ENCODE measurements at places on chromosomes 13 and 19.

DNA sequence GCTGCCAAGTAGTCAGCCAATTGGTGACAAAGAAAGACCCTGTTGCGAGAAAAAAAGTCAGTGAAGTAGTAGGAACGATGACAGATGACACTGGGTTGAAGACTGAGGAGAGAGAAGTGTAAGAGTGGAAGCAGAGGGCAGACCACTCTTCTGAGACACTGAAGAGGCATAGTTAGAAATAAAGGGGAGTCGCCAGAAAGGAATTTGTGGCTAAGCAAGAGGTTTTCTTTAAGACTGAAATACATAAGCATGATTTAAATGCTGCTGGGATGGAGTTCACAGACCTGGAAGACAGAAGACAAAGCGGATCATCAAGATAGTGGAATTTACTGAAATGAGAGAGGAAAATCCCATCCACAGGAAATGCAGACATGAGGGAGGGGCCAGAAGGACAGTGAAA lies 56.2 kb upstream of the USPL1 start:
- no peak for DNase-seq

DNA sequence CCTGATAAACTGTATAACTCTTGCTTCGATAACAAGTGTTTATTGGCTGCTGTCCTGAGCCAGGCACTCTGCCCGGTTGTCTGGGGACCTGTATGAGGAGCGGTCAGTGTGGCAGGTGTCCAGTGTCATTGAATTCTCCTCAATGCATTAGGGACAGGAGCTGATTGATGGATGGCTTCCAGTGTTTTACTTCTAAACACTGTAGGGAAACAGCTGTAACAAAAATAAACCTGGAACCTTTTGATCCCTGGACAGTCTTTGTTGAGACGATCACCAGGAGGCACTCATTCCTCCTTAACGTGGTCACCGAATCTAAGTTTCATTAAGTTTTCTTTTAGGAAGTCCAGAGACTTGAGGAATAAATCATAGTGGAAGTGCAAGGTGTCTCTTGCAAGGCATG lies 17.9 kb downstream of the UBAC2 start:
- DNase-seq = no peak

DNA sequence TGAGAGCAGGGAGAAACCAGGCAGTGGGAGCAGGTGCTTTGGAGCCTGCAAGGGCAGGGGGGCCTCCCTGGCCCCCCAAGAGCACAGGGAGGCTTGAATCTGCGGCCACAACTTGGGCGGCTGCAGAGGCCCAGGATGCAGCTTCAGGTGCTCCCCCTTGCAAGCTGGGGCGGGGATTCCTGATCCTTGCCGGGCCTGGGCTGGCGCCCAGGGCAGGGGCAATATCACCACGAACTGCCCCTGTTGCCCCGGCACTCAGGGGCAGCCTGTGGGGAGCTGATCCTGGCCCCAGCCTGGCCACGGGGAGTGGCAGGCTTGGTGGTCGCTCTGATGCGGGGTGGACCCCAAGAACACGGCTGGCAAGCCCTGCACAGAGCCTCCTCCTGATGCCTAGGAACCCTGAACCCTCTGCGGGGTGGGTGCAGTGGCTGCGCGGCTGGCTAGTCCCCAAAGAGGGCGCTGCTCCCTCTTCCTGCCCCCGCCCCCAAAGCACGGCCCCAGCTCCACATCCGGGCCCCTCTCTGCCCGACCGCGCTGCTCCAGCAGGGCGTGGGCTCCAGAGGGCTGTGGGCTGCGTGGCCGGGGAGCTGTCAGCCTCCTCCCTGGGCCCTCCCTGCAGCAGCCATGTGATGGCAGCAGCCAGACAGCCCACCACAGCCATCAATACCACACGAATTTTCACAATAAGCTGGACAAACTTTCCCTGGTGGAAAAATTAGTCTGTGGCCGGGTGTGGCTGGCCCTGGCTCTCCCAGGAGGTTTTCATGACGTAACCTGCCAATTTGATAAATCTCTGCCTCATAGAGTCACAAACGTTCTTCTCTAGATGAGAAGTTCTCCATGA lies 21.0 kb downstream of the TNFSF9 start:
- no peak for DNase-seq

DNA sequence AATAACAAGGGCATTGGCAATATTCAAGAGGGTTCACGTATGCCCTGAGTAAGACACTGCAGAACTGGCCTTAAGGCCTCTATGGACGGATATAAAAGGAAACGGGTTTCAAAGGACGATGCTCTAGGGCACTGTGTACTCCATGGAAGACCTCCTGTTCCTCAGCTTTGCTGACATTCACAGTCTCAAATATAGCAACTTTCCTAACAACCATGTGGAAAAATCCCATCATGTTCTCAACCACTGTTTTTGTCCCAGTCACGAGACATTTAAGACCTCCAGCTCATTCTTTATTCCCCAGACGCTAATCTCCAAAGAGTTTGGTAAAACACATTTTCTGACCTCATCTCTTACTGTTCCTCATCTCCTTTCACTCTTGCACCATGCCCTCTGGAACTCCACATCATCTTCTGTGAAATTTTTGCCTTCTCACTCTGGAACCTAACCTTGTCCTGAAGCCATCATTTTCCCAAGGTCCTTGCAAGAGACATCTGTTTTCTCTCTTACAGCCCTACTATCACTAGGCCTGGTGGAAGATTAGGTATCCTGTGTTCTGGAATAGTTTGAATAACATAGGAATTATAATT lies 37.6 kb downstream of the SPRY2 start:
- DNase-seq = no peak

DNA sequence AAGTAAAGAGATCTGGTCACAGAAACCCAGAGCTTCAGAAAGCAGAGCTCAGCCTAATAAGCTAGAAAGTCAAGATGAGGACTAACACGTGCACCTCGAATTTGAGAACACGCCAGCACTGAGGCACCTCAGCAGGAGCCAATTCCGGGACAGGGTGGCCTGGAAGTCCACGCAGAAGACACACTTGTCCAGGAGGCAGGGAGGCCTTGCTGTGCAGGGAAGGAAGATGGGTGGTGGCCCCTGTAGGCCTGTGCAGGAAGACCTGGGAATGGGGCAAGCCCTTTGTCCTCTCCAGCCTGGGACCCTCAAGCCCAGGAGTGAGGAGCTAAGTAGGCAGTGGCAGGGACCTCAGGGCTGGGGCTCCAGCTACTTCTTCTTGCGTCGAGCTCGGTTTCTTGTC lies 16.3 kb upstream of the VSTM2B start:
- DNase-seq = no peak

DNA sequence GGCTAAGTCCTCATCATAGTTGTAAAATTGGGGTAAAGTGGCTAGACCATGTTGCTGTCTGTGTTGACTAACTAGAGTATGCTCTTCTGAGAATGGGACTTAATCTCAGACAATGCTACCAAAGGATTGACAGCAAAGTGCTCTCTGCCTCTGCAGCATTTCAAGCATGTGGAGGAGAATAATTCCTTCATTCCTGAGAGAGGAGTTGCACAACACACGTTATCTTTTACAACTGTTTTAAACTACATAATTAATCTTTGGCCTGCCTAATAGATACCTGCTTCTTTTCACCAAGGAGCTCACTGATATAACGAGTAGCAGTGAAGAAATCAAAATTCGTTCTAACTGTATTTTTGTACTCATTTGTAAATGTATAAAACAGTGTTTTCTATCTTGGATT lies 2172.2 kb downstream of the PCDH9 start:
- DNase-seq = no peak
